ENCODE measurements at places on chromosomes 5 and 9.

- DNase-seq, result no peak
These were observed 1.2 kb upstream of the AOPEP start for GRCh38 chr9:94725293-94725692.

- no peak for DNase-seq
These were observed 120.9 kb downstream of the ZNF354C start for GRCh38 chr5:179180921-179181645.

- DNase-seq, result no peak
These were observed 319.5 kb downstream of the ARHGEF28 start for GRCh38 chr5:73945505-73945904.

GRCh38 chr5:143360755-143361154, 42.7 kb downstream of the NR3C1 start:
- DNase-seq, result no peak

GRCh38 chr5:159094745-159095144, 5.0 kb downstream of the EBF1 start:
- peak; percentile 87 for DNase-seq

DNA sequence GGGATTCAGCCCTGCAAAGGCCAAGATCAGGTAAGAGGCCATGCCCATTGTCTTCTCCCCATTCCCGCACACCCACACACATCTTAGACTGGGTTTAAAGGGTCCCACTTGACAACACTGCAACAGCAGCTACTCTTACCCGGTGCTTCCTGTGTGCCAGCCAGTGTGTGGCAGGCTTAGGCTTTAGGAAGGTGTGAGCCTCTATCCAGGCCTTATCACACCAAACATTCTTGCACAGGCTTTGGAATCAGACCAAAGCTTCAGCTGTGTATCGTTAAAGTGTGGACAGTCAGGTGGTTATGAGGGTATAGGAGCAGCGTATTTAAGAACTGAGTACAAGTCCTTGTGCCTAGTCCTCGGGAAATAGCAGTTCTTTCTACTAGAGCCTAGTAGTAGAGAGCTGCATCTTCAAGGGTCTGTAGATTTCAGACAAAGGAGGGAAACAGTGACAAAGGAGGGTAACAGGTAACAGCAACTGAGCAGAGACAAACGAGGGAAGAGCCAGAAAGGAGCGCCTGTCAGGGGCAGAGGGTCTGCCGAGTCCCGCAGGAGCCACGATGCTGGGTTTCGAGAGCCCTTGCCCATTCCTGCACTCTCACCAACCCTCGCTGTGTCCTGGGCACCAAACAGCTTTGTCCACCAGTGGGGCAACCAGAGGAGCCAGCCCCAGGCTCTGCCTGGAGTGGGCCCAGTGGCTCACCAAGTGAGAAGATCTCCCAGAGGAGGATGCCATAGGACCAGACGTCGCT, 30.9 kb downstream of the CSF1R start:
- DNase-seq, result peak; percentile 31

DNA sequence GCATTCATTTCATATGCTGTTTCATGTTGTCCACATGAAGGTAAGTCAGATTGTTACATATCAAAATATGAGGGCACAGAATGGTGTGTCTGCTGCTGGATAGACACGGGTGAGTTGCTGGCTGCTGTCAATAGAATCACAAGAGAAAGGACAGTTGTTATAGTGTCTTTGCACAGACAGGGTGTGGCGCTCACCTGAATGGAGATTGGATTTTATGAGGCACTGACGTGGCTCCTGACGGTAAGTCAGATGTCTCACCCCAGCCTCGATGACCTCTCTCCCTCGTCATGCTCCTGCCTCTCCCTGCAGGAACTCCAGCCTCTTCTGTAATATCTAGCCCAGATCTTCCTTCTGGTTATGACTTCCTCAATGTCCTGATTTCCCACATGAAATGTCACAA, 75.4 kb upstream of the SELENOP start:
- DNase-seq, result no peak

DNA sequence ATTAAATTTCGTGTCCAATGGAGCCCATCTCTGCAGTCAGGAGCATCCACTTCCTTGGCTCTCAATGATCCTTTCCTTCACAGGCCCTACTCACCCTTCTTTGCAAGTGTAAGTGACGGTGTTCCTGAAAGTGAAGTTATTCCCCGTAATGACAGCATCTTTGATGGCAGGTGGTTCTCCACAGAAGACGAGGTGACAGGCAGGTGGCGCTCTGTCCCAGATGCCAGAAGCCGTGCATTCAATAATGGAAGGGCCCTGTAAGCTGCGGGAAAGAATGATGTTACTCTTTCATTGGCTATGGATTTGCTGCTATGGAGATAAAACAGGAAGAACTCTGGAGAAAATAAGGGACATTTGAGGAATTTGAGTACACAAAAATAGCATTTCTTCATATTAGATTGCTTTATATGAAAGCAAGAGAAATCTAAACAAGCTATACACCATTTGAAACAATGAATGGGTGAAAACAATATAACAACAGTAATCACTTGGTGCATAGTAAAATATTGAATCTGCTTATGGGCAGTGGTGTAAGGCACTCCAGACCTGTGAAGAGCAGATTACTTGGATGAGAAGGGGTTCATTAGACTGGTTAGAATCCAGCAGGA, 89.9 kb upstream of the TXNDC8 start:
- peak; percentile 40 for DNase-seq

GRCh38 chr9:33458444-33458843, 11.1 kb upstream of the AQP3 start:
- peak; percentile 21 for DNase-seq

GRCh38 chr5:32130865-32131264, 43.3 kb downstream of the GOLPH3 start:
- DNase-seq, result no peak

- DNase-seq, result no peak
These were observed 4.6 kb downstream of the CEL start for GRCh38 chr9:133066181-133066983.

- DNase-seq, result no peak
These were observed 25.5 kb downstream of the ERAP2 start for GRCh38 chr5:96901841-96902240.

DNA sequence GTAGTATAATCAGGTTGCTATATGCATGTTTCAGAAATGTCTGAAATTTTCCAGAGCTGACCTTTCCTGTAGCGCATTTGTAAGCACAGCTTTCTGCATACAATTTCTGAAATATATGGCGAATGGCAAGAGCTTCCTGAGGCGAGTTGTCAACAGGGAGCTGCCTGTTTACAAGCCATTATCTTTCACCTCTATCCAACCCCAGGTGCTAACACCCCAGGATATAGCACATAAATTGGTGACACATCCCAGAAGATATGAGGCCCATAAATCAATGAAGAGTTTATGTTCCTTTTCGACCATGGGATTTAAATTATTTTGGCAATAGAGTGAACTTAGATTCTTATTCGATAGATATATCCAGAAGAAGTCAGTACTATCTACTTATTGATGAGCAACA, 379.8 kb downstream of the KDM4C start:
- DNase-seq, result no peak

DNA sequence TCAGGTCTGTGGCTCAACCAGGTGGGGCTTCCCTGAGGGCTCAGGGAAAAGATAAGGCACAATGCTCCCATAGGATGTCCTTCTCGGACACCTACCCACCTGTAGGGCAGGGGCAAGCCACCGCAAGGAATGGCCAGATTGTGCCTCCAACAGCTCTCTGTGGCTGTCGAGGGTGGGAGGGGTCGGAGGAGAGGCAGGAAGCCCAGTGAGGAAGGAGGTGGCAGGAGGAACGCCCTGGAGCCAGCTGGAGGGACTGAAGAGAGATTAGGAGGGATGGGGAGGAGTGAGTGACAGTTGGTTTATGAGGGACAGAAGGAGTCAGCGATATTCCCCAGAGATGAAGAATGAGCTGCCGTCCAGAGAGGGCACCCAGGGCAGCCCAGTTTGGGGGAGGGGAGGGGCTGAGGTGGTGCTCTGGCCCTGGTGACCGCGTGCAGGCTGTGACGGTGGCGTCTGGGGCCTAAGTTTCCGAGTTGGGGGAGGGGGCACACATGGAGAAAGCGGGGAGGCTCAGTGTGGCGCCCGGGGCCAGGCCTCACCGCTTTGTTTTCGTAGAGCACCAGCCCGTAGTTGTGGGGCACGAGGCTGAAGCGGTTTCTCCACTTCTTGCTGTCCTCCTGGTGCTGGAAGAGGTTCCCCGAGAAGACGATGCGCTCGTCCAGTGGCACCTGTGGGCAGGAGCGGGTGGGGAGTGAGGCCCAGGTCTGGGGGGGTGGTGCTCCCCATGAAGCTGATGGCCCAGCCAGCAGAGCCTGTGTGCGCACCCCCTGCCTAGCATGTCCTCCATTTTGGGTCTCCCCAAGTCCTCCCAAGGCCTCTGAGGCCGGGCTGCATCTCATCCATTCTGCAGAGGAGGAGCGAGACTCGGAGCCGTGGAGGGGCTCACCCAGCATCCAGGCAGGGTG, 75.6 kb downstream of the LRSAM1 start:
- DNase-seq, result no peak

DNA sequence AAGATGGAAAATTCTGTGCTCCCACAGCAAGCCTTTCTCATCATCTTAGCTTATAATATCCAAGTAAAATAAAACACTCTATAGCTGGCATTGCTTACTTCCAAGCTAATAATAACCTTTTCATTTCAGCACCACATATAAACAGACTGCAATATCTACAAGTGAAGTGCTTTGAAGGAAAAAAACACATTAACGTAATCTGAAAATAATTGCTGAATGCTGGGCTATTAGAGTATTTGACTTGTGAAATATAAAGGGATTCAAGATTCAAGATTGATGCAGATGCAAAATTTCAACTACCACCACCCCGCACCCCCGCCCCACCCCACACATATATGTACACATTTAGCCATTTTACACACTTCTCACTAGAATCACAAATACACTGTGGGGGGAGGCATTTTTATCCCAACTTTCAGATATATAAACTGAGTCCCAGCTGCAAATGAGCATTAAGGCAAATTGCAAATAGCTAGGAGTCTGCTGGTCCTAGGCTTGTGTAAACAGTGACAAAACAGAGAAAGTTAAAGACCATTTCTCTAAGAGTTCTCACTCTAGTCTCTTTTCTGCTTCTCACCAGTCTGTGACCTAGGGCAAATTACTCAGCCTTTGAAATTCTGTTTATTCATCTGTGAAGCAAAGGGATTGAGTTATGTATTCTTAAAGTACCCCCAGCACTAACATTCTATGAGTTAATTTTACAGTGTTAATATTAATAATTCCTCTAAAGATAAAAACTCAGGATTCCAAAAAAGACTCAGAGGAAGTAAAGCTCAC, 489.4 kb downstream of the PRELID2 start:
- no peak for DNase-seq

- DNase-seq, result no peak
These were observed 30.6 kb downstream of the NDUFS6 start for GRCh38 chr5:1831677-1832313.

GRCh38 chr9:130306823-130307666, 41.5 kb downstream of the HMCN2 start:
- DNase-seq, result no peak
